Activated naive CD4-positive, alpha-beta T cell treated with anti-CD3 and anti-CD28 coated beads, Interleukin-2, amount 10 ng/mL, durations not matched to agents 7 days and 5 days (primary cell): ENCODE measurements at places on chromosomes 5 and 9.

- H3K36me3 ChIP-seq, result no peaks in the 10 kb centered on the region
- H3K4me1 ChIP-seq, result no peaks in the 10 kb centered on the region
- no peaks in the 10 kb centered on the region for H3K27me3 ChIP-seq
- no peak overlapping the region for H3K4me3 ChIP-seq
- DNase-seq, result no peak
These were observed 91.4 kb upstream of the RAI14 start for GRCh38 chr5:34564710-34565235.

- no peaks in the 10 kb centered on the region for H3K36me3 ChIP-seq
- no peak for DNase-seq
- H3K27me3 ChIP-seq, result peaks cover 25% of the 10 kb centered on the region
- no peak overlapping the region for H3K4me3 ChIP-seq
- no peaks in the 10 kb centered on the region for H3K4me1 ChIP-seq
These were observed 57.2 kb upstream of the PPARGC1B start for GRCh38 chr5:149672701-149673476.

GRCh38 chr9:125106285-125106893 lies 36.9 kb downstream of the SCAI start:
- H3K27me3 ChIP-seq, result no peaks in the 10 kb centered on the region
- DNase-seq, result no peak
- H3K27ac ChIP-seq, result no peak overlapping the region
- H3K4me3 ChIP-seq, result no peak overlapping the region

DNA sequence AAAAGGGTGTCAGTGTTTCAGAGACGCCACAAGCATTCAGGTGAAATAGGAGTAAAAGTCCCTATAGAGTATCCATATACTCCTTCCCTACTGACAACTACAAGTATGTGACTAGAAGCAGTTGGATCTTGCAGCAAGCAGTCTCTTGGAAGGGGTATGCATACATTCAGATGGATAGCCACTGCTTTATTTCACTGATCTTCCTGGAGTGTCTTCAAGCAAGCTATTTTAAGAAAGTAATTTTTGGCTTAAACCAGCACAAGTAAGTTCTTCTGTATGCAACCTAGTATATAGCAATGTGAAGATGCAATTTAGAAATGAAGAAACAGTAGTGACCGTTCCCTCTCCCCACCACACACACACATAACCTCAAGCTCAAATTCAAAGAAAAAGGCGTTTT lies 446.8 kb upstream of the CDH18 start:
- no peaks in the 10 kb centered on the region for H3K36me3 ChIP-seq
- no peak overlapping the region for H3K27ac ChIP-seq
- H3K4me1 ChIP-seq, result no peaks in the 10 kb centered on the region
- no peak for DNase-seq
- H3K4me3 ChIP-seq, result no peak overlapping the region

GRCh38 chr5:80860924-80861613 lies 99.1 kb upstream of the RASGRF2 start:
- no peaks in the 10 kb centered on the region for H3K27me3 ChIP-seq
- DNase-seq, result no peak
- H3K4me3 ChIP-seq, result no peak overlapping the region
- H3K4me1 ChIP-seq, result peaks cover 29% of the 10 kb centered on the region
- H3K27ac ChIP-seq, result no peak overlapping the region

- H3K4me1 ChIP-seq, result no peaks in the 10 kb centered on the region
- H3K4me3 ChIP-seq, result no peak overlapping the region
- no peak for DNase-seq
- no peaks in the 10 kb centered on the region for H3K27me3 ChIP-seq
- no peak overlapping the region for H3K27ac ChIP-seq
- H3K36me3 ChIP-seq, result no peaks in the 10 kb centered on the region
These were observed 1729.7 kb upstream of the WWC1 start for GRCh38 chr5:166561759-166562158.

DNA sequence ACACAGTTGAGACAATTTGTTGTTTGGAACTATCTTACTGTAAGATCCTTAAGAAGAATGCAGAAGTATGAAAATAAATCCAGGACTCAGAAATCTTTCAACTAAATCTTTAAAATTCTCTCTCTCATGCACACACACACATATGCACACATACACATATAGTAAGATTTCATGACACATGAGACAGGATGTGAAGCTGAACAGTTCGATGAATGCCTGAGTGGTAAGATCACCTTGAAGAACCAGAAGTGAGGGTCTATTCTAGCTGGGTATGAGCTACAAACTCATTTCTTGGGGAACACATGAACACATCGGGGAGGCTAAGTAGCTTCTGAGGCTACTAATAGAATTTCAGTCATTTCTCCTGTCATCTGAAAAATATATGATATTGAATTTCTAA lies 153.6 kb downstream of the TMC1 start:
- H3K27me3 ChIP-seq, result no peaks in the 10 kb centered on the region
- no peak overlapping the region for H3K27ac ChIP-seq
- H3K4me3 ChIP-seq, result no peak overlapping the region
- no peak for DNase-seq
- no peaks in the 10 kb centered on the region for H3K36me3 ChIP-seq

- peaks cover 8% of the 10 kb centered on the region for H3K27me3 ChIP-seq
- no peaks in the 10 kb centered on the region for H3K36me3 ChIP-seq
- DNase-seq, result no peak
These were observed 8.2 kb downstream of the CERCAM start for GRCh38 chr9:128428644-128429512.

DNA sequence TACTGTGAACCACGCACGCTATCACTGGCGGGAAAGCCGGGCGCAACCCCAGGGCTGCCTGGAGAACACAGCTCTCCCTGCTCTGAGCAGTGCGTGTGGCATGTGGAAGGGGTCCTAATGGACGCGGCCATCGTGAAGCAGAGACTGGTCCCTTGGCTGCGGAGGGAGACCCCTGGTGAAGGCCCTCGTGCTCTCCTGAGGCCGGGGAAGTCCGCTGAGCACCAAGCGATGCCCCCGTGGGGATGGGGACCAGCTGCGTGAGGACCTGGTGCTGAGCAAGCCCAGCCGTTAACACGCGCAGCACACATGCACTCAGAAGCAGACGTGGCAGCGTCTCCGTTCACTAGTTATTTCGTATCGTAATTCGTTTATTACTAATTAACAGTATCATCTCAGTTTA lies 24.4 kb downstream of the SLC12A7 start:
- no peaks in the 10 kb centered on the region for H3K27me3 ChIP-seq
- no peak overlapping the region for H3K27ac ChIP-seq
- H3K4me3 ChIP-seq, result no peak overlapping the region

GRCh38 chr9:107460153-107461023 lies 29.2 kb downstream of the KLF4 start:
- no peak overlapping the region for H3K4me3 ChIP-seq
- H3K4me1 ChIP-seq, result peaks cover 3% of the 10 kb centered on the region
- no peak overlapping the region for H3K27ac ChIP-seq
- no peak for DNase-seq

- peaks cover 84% of the 10 kb centered on the region for H3K4me1 ChIP-seq
- H3K4me3 ChIP-seq, result peak overlapping the region; percentile 54
- H3K27me3 ChIP-seq, result peaks cover 21% of the 10 kb centered on the region
- H3K36me3 ChIP-seq, result no peaks in the 10 kb centered on the region
These were observed 5.7 kb downstream of the FGD3 start for GRCh38 chr9:92952906-92953610.

DNA sequence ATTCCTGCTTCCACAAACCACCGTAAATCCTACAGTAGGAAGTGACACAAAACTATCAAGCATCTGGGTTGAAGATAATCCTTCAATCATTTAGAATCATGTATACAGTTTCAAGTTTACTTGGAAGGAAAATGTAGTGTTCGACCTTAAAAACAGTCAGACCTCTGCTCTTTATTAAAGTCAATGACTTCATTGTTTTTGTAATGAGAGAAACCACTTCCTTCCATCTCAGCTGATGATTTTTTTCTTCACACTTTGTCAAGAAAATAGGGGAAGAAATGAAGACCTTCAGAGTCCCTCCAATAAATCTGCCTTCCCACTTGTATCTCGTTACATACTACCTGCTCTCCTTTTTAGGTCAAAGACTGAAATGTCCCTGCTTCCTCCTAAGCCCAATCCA lies 30.1 kb downstream of the TUSC1 start:
- no peaks in the 10 kb centered on the region for H3K36me3 ChIP-seq
- no peaks in the 10 kb centered on the region for H3K4me1 ChIP-seq
- no peak overlapping the region for H3K27ac ChIP-seq
- H3K27me3 ChIP-seq, result no peaks in the 10 kb centered on the region
- no peak overlapping the region for H3K4me3 ChIP-seq
- no peak for DNase-seq

GRCh38 chr9:20178197-20178596 lies 389.4 kb upstream of the SLC24A2 start:
- peaks cover 5% of the 10 kb centered on the region for H3K27me3 ChIP-seq
- no peak overlapping the region for H3K27ac ChIP-seq
- no peak for DNase-seq
- H3K4me1 ChIP-seq, result peaks cover 30% of the 10 kb centered on the region
- H3K36me3 ChIP-seq, result peaks cover 40% of the 10 kb centered on the region

DNA sequence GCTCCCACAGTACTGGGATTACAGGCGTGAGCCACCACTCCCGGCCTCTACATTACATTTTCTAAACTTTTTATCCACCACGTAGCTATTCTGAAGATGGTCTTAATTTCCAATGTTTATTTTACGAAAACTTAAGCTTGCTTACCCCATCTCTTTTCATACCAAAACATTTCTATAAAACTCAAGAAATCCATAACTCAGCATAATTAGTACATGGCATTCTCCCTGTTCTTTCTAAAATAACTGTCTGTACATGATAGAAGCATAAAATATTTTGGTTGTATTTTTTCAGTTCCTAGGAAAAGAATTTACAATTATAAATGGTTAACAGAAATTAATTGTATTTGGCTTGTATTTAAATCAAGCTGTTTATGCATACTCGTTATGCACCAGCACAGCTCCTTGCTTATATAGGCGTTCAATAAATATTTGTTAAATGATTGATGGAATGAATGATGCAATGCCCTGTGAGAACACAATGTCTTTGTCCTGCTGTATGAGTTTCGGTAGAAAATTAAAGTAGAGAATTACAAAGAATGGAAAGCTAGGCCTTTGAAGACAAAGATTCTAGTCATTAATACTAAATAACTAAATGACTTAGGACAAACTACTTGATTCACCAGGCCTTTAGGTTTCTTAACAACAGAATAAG lies 384.2 kb downstream of the EFNA5 start:
- no peaks in the 10 kb centered on the region for H3K4me1 ChIP-seq
- H3K27me3 ChIP-seq, result no peaks in the 10 kb centered on the region
- no peak overlapping the region for H3K27ac ChIP-seq
- no peaks in the 10 kb centered on the region for H3K36me3 ChIP-seq

- H3K4me1 ChIP-seq, result peaks cover 15% of the 10 kb centered on the region
- H3K36me3 ChIP-seq, result no peaks in the 10 kb centered on the region
- no peak overlapping the region for H3K27ac ChIP-seq
- H3K4me3 ChIP-seq, result no peak overlapping the region
These were observed 43.9 kb downstream of the PCDH1 start for GRCh38 chr5:141834331-141834730.

DNA sequence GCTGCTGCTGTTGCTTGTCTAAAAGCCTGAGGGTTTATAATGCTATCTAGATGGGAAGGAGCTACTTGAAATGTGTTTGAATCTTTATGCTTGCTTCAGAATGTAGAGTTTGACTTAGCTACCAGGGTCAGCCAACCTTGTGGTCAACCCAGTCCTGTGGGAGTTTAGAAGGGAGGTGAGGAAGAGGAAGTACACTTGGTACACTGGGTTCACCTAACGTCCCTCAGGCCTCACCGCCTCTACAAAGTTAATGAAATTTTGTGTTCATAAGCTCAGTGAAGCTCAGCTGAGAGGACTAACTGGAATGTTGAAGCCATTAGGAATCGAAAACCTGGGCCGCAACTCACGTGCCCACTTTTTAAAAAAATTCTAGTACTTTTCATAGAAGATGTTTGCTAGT lies 10.7 kb downstream of the IQGAP2 start:
- peaks cover 24% of the 10 kb centered on the region for H3K4me1 ChIP-seq
- no peak for DNase-seq
- no peak overlapping the region for H3K27ac ChIP-seq
- H3K27me3 ChIP-seq, result no peaks in the 10 kb centered on the region
